ENCODE measurements at places on chromosomes 5 and 9. TPM values are rescaled to one million over a fixed set of nuclear protein-coding genes. Genes with fewer than 3 reads are reported as not detected.

DNA sequence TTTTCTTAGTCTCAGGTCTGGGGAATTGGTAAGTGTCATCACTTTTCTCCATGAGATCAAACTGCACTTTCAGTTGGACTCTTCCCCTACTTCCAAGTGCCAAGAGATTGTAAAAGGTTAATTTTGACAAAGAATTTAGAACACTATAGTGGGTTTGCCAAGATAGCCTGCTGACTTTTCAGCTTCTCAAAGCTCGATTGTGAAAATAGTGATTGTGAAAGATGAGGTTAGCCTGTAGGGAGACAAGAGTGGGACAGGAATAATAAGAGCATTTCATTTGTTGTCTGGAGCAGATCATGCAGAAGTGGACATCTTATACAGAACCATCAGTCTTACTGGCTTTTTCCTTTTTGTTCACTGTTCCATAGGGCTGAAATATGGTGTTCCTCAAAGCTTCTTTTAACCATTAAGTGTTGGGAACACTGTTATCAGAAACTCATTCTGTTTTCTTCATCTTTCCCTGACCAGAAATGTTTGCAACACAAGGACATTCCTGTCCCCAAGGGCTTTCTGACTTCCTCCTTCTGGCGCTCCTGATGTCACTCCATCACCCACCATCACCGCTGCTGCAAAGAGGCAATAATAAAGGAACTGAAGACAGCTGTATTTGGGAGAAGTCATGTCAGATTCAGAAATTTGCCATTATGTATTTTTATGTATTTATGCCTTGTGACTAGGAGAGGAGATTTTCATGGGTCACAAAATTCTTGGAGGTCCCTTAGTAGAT, 11.6 kb upstream of the SPTAN1 start:
- DNase-seq = no peak

The NMUR2 gene
- not detected for total RNA-seq

GRCh38 chr9:136306211-136307208, 2.6 kb upstream of the CCDC187 start:
- no peak for DNase-seq

DNA sequence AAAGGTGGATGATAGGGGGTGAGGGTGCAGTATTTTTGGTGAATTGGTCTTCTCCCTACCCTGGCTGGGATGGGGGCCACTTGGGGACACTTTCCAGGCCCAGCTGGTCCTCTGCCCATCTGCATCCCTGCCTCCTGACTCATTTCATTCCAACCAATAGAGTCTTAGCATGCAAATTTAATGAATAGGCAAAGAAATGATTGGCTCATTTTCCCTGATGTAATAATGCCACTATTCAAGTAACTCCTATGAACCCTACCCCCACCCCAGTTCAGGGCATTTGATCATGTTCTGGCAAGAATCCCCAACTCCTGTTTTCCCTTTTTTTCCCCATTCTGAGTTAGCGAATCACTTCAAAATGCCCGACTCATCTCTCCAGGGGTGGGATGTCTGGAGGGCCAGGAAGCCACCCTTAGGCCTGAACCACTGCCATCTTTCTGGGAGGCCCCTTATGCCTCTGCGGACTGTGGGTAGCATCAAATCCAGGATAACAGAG, 56.7 kb downstream of the PCDH1 start:
- DNase-seq = peak; percentile 81

DNA sequence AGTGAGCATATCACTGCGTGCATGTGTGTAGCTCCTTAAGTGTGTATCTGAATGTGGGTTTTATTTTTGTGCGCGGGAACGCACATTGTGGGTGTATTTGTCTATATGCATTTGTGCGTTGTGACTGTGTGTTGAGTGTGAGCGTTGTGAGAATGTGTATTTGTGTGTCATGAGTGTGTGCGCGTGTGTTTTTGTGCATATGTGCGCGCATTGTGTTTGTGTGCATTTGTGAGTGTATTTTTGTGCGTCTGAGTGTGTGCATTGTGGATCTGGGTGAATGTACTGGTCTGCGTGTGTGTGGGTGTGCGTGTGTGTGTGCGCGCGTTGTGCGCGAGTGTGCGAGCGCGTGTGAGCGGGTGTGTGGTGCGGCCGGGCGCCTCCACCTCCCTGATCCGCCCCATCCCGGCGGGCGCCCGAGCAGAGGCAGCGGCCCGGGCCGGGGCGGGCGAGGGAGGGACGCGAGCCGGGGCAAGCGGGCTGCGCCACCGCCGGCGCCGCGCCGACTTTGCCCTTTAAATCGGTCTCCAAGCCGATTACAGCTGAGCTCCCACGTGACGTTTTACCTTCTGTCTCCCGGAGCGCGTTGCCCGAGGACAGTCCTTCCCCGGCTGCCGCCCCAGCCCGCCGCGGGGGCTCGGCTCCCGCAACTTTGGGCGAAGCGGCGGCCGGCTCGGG, at the start of gene RASGRF2:
RASGRF2 (plus strand) TSS at position 596 of the 675 bp plus-strand sequence. CDS start 376 bp downstream, outside the sequence.
- DNase-seq = peak; percentile 73

The CSF2 gene
- total RNA-seq = not detected

The PCDHGB2 gene
- 6.2 TPM for total RNA-seq

DNA sequence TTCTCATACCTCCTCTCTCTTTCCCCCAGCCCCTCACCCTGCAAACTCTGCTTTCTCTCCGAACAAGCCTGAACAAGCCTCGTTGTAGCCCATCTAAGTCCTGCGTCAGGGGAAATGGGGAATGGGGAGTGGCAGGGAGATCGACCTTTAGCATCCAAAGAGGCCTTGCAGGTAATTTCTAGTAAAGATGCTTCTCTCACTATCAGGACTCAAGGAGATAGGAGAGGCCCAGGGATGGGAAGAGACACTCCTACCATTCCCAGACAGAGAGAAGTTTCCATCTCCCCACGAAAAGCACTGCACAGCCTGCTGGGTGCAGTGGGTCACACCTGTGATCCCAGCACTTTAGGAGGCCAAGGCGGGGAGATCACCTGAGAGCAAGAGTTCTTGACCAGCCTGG, 44.4 kb upstream of the CTNNA1 start:
- no peak for DNase-seq

DNA sequence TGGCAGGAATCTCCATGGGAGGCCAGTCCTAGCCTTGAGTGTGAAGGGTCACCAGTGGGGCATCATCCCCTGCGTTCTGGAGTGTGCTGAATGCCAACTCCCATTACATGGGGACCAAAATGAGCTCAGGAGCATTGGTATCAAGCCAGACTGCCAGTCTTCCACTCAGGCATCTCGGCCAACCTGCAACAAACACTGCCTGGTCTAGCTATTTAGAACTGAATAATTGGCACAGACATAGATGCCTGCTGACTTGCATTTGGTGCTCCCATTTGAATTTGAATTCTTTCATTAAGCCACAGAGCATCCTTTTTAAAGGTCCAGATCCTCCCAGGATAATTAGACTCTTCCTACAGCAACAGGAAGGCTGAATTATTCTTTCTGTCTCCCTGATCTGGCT, 116.6 kb upstream of the ABCA1 start:
- DNase-seq = peak; percentile 41

The FST gene
- total RNA-seq = not detected

The CDKN2B-AS1 gene
- total RNA-seq = not detected

DNA sequence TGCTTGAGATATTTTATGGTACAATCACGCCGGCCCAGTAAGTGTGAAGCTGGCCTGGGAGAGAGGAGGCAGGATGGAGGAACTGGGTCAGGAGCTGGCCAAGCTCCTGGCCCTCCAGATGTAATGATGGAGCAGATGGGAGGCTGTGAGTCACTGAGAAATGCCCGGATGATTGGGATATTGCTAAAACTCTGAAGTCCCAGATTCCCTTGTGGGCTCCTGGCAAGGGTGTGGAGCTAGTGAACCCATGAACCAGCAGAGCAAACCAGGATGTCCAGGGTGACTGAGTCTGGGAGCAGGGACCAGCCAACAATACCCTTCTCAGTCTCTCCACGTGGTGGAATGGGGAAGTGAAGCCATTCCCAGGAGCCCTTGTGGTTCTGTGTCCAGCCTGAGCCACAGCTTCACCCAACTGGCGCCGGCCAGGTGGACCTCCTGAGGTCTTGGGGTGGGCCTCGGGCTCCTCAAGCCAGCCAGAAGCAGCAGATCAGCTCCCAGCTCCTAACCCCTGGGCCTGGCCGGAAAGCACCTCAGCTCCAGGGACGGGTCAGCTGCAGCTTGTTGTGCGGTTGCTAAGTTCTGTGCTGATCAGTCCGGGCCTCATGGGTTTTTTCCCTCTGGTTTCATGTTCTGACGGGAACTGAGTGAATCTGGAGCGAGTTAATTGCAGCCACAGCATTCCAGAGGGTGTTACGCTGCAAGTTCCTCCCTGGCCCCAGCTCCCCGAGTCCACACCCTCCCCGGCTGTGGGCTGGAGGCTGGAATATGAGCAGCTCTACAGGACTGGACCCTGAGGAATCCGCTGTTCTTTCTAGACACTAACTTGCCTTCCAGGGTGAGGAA, 37.6 kb downstream of the DUSP1 start:
- DNase-seq = no peak

The ARID3C gene
- total RNA-seq = not detected

GRCh38 chr5:140827704-140828361, at the start of gene PCDHA6:
Gene PCDHA6, plus strand, starts transcription at chr5:140827960. Its CDS starts 132 bp downstream, at chr5:140828092.
- peak; percentile 70 for DNase-seq

DNA sequence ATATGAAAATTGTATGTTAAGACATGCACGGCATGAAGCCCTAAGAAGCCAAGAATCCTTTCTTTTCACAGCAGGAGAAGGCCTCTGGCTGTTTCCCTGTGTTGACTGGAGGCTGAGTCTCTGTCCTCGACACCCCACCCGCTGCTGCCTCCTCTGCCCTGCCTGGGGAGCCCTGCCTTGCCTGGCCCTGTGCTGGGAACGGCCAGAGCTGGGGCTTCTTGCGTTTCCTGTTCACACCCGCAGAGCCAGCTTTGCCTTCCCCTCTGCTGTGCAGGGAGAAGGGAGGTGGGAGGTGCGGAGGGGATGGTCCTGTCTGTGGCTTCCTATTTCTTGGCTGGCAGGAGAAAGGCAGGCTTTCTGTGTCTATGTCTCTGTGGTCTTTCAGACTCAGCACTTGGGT, 6.9 kb upstream of the GMCL2 start:
- no peak for DNase-seq

Data from A673 (cell line).